ENCODE measurements at places on chromosomes 12 and 14.

DNA sequence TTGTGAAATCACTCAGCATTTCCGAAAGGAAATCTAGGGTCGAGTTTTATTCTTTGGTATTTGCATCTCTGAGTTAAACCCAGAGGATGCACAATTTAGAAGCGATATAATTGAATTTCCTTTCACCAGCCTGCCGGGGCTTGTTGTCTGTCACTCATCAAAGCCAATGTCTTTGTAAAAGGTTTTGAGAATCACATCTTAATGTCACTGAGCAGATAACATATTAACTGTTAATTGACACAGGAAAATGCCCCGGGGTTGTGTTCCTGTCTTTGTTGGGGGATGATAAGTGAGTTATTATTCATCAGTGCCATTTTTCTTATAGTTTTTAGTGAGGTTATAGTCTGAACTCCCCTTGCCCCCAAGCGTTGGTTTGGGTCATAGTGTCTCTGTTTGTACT lies 73.4 kb downstream of the DUSP6 start:
- DNase-seq = no peak

DNA sequence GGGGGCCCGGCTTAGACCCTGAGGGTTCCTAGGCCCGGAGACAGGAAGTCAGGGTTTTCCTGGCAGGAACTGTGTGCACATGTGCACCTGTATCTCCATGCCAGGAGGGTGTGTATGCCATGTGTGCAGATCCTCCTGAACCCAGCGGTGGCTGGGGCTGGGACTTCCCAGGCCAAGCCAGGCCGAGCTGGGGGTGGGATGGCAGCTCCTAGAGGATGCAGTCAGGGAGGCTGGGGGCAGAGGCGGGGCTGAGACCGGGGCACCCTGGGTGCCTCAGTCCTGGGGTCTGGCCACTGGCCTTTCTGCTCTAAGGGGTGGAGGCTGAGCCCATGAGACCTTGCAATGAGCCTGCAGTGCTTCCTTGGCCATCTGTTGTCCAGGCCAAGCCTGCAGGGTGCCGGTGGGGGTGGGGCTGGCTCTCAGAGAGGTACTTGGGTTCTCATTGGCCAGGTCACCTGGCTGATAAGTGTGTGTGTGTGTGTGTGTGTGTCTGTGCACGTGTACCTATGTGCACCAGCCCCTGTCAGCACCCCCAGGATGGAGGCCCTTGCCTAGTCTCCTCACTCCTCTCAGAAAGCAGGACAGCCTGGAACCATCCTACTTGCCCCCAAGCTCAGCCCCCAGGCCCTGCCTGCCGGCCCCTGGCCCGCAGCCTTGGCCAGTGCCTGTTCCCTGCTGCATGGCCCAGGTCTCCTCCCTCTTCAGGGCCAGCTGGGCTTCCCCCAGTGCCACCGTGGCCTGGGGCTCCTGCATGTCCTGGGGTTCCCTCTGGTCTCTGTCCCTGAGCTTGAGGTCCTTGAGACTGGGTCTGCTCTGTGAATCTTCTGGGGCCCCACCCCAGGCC lies 10.6 kb upstream of the TNFAIP2 start:
- no peak for DNase-seq

DNA sequence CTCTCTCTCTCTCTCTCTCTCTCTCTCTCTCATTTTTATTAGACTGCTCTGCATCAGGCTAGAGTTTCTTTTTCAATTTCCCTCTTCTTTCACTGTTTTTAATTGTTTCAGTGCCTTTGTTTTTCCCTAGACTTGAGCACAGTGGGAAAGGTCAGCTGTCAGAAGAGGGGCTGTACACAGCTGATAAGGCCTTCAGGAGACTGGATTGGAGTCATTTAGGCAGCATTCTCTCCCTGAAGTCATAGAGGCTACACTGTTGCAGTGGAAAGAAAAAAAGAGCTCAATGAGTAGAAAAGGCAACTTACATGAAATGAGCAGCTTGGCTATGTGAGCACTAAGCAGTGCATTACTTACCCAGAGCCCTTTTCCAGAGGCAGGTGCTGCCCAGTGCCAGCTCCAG lies 456.9 kb downstream of the NRXN3 start:
- DNase-seq = no peak

DNA sequence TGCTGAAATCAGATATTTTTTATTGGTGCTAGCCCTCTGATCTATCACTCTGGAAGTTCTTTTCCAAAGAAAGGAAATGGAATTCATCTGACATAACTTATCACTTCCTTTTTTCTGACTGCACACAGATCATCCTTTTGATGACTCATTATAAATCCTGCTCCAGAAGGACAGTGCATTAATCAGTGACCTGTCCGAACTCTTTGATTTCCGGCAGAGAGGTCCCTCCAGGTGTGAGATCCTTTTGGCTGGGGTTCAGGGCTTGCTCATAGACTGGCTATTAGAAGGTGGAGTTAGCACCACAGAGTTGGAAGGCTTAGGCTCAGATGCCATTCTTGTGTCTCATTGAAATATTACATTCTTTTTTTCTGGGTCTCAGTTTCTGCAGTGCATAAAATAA lies 328.2 kb downstream of the ZFP36L1 start:
- DNase-seq = peak; percentile 55

DNA sequence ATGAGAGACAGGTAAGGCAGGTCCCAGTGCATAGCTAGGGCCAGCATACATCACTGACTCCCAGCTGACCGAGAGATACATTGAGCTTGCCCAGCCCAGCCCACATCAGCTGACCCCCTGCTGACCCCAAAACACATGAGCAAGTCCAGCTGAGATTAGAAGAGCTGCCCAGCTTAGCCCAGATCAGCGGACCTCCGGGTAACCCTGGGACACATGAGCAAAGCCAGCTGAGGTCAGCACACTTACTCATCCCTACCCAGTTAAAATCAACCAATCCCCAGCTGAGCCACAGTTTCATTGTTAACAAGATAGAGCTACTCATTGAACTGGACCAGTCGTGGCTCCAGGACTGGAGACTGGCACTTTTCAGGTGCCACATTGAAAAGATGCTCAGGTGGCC lies 21.8 kb upstream of the FBXO34 start:
- peak; percentile 17 for DNase-seq

DNA sequence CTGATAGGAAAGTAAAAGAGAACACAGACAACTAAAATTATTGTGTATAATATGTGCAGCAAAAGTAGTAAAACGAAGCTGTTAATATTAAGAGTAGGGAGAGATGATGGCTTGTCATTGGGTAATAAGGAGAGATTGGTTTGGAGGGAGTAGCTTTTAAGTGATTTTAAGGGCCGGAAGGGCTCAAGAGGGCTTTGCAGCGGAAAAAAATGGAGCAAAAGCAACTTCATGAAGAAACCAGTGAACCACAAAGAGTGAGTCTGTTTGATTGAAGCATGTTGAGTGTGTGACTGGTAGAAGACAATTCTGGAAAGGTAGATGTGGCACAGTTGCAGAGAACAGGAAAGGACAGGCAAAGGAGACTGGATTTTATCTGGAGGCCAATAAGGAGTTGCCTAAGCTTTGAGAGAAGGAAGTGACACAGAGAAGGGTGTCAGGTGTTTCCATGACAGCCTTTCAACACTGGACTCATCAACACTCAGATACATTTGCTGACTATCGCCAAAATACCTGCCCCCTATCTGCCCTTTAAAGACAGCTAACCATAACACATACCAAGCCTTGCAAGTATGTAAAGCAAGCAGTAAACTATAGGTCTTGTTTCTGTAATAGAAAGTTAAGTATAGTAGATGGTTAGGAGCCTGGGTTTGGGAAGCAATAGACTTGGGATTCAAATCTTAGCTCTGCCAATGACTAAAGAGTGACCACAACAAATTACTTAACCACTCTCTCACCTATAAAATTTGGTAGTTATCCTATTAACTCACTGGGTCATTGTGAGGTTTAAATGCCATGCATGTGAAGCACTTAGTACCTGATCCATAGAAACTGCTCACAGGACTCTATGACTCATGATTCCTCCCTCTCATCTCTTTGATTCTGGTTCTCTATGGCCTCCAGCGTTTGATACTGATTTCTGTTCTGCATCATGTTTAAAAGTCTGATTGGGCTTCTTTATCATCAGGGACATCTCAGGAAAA lies 117.3 kb upstream of the LMNTD1 start:
- DNase-seq = no peak

GRCh38 chr12:88549929-88550328 lies 30.3 kb downstream of the KITLG start:
- peak; percentile 45 for DNase-seq

GRCh38 chr12:69068448-69068847 lies 135.5 kb upstream of the CPM start:
- peak; percentile 33 for DNase-seq

- no peak for DNase-seq
Observed at GRCh38 chr14:93201155-93201704, 5.6 kb downstream of the GON7 start.

DNA sequence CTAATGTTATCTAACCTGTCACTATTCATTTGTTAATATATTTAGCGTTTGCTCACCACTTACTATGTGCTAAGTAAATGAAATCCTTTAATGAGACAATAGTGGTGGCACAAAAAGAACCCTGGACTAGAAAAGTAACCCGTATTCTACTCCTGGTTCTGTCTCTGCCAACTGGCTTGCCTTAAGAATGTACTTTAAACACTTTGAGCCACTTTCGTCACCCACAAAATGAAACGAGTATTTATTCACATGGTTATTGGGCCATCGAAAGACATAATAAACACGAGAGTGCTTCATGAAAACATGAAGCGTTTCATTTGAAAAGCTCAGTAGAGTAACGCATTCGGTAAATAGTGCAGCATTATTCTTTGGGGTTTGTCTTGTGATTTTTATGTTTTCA lies 254.7 kb downstream of the EGLN3 start:
- DNase-seq = no peak

DNA sequence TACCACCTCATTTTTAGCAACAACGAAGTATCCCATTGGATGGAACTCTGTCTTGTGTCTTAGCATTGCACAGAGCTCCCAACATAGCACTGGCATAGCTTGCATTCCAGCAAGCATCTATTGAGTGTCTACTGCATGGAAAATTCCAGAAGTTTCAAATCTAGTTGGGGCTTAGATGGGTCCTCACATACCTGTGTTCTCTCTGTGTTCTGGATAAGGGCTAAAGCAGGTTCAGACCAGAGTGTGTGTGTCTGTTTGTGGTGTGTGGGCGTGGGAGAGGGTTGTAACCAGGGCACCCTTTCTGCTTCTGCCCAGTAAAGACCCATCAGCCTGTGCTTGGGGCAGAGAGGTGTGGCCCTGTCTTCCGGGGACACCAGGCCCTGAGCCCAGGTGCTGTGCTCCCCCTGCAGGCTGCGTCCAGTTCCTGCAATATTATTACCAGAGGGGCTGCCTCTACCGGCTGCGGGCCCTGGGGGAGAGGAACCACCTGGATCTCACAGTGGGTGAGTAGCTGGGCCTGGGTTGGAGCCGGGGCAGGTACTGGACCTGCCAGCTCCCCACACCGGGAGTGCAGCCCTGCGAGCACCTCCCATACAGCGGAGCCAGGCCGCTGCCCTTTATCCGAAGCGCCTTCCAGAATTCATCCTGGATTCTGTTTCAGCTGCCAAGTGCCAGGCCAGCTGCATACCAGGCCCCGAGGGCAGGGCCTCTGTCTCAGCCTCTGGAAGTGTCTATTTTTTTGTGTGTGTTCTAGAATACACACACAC lies 20.3 kb downstream of the RHOF start:
- peak; percentile 50 for DNase-seq

- DNase-seq = no peak
Observed at GRCh38 chr14:28767030-28767852, 654 bp downstream of the FOXG1 start.

DNA sequence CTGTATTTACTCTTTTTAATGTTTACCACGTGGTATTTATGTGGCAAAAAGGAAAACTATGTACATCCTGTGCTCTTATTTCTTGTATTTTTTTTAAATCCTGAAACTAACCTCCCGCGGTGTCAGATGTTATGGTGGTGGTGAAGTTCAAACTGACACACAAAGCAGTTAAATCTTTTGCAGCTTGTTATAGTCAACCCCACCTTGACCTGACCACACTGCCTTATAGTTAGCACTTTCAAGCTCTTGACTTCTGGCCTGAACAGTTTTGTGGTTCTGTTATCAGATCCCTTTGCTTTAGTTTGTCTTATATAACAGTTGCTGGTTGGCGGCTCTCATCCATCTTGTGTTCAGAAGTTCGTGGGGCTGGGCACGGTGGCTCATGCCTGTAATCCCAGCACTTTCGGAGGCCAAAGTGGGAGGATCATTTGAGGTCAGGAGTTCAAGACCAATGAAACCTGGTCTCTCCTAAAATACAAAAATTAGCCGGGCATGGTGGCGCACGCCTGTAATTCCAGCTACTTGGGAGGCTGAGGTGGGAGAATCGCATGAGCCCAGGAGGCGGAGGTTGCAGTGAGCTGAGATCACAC lies 2.1 kb downstream of the UNG start:
- DNase-seq = no peak

DNA sequence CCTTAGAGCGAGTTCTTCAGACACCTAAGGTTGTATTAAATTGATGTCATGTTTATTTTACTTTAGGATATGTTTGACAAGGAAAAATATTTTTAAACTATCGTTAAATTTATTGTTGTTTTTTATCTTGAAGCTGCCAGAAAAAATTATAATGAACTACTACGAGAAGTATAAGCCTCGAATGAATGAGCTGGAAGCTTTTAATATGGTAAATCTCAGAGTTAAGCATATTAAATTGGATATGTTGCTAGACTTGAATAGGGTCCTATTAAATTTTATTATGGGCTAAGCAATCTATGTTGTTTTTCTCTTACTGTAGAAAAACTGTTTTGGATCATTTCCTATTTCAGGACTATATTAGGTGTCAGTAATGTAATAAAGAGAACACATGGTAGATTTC lies 118.2 kb downstream of the METTL25 start:
- no peak for DNase-seq

GRCh38 chr14:72745991-72746980 lies 147.6 kb downstream of the DPF3 start:
- DNase-seq = peak; percentile 89

DNA sequence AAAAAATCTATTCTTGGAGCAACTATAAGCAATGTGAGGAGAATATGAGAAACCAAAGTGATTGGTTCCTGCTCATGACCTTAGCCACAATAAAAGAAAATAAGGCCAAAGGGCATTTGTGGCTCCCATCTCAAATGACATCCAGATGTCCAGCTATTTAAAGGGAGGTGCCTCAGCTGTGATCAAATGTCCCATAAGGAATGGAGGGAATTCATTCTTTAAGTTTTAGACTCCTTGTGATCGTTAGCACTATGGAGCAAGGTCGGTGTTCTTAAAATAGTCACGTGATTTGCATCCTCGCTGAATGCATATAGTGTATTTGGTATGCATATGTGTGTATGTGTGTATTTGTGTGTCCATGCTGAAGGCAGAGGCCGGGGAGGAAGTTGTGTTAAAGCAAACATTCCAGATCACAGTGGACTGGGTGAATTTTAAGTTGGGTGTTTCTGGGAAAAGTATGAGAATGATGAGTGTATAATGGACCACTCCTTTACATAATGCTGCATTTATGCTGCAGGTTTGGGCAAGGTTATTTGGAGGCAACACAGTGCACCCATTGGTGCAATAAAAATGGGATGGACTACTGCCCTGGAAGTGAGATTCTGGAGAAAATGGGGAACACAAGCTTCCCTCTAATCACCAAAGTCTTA lies 5.6 kb upstream of the E2F7 start:
- peak; percentile 15 for DNase-seq

GRCh38 chr12:22173177-22173576 lies 127.2 kb downstream of the CMAS start:
- no peak for DNase-seq

- DNase-seq = no peak
Observed at GRCh38 chr14:35390577-35391387, 13.8 kb downstream of the NFKBIA start.
